Stimulated activated naive CD4-positive, alpha-beta T cell treated with Interleukin-2 at 50 U/mL for 16 hours (primary cell): ENCODE measurements at places on chromosomes 12 and 14.

- no peak for DNase-seq
Observed at GRCh38 chr12:57815177-57816000, 3.1 kb downstream of the AVIL start.

- DNase-seq: no peak
Observed at GRCh38 chr12:76444408-76444984, 96.3 kb upstream of the BBS10 start.

DNA sequence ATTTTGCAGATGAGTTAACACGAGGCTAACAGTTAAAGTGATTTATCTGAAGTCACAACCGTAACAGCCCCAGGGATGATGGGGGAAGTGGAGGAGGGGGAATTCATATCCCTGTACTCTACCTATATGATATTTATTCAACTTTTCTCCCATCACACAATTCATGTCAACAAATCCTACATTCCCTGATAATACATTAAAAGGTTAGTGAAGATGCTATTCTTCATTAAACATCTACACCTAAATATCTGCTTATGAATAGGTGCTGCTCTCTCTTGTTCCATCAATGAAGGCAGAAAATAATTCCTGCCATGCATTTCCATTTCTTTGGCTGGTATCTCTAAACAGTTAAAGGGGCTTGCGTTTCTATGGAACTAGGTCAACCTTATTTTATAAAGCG lies 6.8 kb downstream of the YBX3 start:
- no peak for DNase-seq

DNA sequence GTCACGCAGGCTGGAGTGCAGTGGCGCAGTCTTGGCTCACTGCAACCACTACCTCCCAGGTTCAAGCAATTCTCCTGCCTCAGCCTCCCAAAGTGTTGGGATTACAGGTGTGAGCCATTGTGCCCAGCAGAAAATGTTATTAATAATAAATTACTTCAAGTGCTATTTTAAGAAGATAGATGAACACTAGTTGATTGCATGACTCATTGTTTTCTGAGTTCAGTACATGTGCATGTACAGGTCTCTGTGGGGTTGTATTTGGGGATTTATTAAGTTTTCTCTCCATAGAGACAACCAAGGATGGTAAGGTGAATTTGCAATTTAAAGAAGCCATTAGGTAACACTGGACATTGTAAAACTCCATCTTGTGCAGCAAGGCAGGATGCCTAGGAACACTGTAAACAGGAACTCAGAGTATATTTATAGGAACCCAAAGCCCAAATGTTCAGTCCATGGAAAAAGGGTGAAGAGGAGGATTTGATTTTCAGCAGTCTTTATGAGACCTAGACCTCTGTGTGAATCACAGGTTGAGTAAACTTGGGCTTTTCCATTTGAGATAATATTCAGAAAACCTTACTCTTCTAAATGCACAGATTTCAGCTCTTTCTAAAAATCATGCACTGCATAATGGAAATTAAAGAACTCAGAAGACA lies 49.3 kb upstream of the TMPO start:
- DNase-seq: no peak

- DNase-seq: no peak
Observed at GRCh38 chr14:54447231-54447692, 6.1 kb upstream of the CNIH1 start.

DNA sequence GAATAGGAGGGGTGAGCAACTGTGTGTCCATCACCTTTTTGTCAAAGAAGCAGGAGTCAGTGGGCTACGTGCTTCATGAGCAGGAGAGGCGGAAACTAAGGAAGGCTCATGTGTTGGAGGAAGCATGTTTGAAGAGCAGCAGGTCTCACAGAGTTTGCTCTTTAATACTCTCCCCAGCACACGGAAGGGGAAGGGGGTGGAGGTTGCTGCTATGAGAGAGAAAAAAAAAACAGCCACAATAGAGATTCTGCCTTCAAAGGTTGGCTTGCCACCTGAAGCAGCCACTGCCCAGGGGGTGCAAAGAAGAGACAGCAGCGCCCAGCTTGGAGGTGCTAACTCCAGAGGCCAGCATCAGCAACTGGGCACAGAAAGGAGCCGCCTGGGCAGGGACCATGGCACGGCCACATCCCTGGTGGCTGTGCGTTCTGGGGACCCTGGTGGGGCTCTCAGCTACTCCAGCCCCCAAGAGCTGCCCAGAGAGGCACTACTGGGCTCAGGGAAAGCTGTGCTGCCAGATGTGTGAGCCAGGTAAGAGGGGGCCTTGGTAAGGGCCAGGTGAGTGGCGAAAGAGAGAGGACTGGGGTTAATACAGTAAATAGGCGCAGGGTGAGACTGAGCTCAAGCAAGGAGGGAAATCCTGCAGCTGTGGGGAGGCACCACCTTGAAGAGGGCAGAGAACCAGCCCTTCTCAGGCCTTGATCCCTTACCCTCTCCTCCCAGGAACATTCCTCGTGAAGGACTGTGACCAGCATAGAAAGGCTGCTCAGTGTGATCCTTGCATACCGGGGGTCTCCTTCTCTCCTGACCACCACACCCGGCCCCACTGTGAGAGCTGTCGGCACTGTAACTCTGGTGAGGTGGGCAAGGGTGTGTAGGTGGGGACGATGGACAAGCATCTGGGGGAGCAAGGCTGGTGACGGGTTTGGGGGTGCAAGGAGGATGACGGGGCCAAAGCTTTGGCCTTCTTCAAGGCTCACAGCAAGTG lies at the start of gene CD27:
TSS of gene CD27 (plus strand) at position 252 of the 985 bp plus-strand sequence. CDS start at position 393, 141 bp downstream.
- no peak for DNase-seq
